ENCODE measurements at places on chromosomes 2 and 18.

- no peak for DNase-seq
Measured at GRCh38 chr18:21331065-21331464, 89.0 kb downstream of the GREB1L start.

DNA sequence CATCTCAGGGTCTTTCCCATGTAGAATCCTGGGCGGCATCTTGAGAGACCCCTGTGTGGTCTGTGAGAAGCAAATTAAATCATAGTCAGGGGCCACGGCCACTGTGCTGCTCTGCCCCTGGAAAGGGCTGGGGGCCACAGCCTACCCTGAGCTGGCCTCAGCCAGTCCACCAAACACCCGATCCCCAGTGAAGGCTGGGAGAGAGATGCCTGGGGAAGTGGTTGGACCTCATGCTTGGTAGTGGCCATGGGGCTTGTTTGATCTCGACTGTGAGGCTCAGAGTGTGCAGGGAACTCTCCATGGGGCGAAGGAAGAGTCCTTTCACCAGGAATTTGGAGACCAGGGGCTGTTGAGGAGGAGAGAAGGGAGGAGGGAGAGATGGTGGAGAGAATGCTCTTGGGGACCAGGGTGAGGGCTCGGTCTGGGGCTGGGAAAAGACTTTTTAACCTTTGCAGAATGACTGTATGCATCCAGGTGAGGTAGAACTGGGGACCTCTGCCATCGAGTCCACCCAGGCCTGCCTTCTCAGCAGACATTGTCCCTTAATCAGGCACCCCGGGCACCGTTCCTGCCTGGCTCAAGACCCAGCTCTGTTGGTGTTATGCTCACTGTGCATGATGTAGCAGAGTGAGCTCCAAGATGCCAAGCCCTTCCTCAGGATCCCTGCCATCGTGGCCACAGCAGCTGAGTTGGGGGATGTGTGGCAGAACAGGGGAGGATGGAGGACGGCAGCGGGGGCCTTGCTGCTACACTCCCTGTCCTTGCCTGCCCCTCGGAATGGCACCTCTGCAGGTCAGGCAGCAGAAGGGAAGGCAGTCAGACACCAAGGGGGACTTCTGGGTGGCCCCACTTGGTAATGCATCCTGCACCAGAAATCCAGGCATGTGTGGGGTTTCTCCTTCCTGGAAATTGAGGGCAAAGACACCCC lies 249.9 kb downstream of the DYSF start:
- no peak for DNase-seq

DNA sequence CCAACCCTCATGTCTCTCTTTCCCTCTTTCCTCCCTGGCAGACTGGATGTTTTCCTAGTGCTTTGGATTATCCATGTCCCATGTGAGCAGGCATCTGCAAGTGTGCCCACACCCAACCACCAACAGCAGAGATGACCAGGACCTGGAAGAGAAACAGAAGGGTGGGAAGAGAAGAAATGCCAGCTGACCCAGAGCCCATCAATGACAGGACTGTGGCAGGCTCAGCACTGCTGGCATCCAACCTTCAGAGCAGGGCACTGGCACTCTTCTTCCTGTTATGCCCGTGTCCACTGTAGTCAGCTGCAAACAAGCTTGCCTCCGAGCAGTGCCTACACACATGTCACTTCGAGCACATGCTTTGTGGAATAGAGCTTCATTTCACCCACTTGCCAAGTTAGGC lies 121.1 kb downstream of the TANC1 start:
- DNase-seq = no peak

- no peak for DNase-seq
Measured at GRCh38 chr2:138212434-138212833, 248.2 kb downstream of the HNMT start.

GRCh38 chr2:144256996-144257707 lies 262.8 kb downstream of the ZEB2 start:
- DNase-seq = no peak

DNA sequence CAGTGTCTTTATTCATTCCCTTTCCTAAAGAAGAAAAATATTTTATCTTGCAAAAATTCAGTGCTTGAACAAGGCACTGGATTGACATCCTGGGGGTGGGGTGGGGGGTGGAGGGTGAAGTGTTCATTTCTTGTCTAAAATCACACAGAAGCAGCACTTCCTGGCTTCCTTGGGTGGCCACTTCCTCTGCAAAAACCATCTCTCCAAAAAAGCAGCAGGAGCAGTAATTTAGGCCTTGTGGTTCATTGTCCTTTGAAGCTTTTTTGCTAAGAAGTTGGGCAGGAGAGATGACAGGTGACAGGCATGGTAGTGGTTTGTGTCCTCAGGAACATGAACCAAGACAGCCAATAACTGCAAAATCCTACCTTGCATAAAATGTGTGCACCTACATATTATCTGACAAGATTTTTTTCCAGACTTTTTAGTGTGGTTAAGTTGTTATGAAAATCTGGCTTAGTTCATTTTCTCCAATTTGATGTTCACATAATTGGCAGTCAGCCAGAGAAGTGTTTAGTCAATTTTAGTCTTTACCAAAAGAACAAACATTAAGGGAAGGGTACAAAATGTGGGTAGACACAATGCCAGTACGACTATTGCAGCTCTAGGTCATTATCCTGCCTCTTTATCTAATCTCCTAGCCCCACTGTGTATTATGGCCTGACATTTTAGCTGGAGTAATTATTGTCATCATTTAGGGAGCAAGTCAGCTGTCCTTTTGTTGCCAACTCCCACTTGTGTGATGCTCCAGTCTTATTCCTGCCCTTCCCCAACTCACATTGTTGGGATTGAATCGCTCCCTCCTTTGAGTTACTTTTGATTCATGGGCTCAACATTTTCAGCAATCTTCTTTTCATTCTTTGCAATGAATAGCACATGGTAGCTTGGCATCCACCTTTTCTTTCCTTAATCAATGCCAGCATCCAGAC lies 177.2 kb downstream of the MYO3B start:
- DNase-seq = no peak
